ENCODE measurements at places on chromosomes 3 and 15.
A peak's percentile ranks its signal among the peaks of the same experiment; 100 is the strongest.

DNA sequence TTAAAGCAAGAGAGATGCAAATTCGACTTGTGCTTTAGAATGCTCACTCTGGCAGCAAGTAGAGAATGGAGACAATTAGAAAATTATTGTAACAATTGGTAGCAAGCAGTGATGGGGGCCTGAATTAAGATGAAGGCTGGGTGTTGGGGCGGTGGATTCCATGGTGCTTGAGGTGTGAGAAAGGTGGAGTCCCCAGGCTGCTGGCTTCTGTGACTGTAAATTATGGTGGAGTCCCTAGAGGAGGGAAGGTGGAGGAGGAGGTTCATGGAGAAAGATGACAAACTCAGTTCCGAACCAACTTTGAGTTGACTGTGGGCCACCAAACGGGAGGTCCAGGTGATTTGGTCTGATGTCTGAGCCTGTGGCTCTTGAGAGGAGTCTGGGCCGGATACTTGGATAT is 10.7 kb upstream of the SMAD3 start:
- no peak for DNase-seq

DNA sequence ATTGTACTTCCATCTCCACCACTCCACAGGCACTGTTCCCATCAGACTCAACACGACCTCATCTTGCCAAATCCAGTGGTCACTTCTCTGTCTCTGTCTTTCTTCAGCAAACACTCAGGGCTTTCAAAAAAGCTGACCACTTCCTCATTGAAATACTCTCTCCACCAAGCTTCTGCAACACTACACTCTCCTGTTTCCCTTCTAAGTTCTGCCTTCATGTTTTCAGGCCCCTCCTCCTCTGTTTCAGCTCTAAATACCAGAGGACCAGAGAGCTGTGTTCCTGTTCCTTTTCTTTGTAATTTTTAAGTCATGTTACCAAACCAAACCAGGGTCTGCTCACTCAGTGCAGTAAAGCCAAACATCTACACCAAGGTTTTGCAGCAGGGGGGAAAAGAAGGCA is 33.8 kb upstream of the ACP3 start:
- DNase-seq: peak; percentile 5

DNA sequence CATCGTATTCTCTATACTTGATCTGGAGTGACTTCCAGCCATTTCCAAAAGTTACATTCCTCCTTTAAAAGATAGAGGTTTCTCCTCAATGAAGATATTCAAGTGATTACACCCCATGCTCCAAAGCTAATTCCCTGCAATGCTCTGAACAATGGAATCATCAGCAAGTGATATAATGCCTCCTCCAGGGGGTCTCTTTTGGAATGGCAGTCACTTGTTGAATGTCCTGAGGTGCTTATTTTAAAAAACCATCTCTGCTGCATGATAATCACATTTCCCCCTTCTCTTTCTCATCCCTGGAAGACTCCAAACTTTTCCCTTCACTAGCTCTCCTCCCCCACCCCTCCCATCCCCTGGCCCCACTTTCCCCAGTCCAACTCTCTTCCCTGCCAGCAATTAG is 2.6 kb downstream of the LHFPL4 start:
- DNase-seq: no peak

DNA sequence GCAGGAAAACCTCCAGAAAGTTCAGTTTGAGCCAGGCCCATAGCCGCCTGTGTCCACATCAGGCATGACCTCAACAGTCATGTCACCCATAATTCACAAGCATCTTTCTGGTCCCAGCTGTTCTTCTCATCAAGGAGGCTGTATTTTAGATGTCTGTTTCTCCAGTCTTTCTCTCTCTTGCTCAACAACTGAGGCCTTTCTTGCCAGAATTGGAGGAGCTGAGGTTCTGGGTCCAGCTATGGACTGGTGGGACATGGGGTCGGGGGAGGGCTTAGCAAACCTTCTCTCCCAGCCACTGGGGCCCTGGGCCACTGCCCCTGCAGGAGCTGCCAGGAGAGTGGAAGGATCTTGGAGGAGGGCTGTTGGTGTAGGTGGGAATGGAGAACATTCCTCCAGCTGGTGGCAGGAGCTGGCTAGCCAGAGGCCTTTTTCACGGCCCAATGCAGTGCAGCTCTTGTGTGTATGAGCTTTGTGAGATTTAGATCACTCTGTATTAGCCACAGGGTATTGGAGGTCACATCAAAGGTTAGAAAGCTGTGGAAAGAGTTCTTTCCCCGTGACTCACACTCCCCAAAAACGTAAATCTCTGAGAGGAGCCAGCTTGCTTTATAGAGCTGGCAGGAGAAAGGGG is 23.5 kb downstream of the MAGEF1 start:
- DNase-seq: peak; percentile 84

GRCh38 chr3:65975032-65975431 is 63.7 kb downstream of the MAGI1 start:
- DNase-seq: peak; percentile 35

GRCh38 chr3:137845194-137845593 is 81.1 kb downstream of the SOX14 start:
- DNase-seq: no peak

DNA sequence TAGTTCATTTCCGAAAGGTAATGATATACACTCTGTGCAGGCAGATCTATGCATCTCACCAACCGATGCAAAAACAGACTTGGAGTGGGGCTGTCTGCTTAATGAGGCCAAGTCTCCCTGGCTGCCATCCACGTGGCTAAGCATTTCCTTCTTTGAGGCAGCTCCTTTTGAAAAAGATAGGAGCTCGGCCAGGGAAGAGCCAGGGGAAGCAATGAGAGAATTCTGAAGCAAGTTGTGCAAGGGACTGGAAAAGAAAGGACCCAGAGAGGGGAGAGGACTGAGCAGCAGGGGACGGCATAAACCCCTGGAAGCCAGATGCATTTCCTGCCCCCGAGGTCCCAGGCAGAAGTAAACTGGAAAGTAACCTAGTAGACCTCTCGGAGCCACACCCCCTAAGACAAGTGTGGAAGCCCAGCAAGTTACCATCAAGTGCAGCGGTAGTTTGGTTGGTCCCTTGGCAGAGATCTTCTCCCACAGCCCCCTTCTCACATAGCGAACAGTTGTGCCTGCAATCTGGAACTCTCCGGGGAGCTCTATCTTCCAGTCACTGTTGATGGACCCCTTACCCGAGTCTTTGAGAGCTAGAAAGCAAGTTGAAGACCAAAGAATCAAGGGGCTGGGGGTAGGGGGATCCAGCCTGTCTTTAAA is 288.2 kb downstream of the ADAMTS17 start:
- DNase-seq: no peak

DNA sequence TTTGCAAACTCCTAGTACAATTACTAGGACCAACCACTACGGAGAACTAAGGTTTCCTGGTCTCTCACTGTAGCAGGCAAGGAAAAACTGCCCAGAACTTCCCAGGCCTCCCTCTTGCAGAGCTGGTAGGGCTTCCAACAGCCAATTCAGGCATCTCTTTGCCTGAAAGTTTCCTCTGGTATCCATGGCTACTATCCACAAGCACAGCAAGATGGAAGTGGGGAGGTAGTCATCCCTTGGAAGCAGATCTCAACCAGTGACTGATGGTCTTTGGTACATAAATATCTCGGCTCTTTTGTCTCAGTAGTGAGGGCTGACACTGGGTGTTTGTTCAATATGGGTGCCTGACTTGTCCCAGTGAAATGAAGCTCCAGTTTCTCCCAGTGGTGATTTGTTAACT is 201.3 kb upstream of the MRPL3 start:
- no peak for DNase-seq

DNA sequence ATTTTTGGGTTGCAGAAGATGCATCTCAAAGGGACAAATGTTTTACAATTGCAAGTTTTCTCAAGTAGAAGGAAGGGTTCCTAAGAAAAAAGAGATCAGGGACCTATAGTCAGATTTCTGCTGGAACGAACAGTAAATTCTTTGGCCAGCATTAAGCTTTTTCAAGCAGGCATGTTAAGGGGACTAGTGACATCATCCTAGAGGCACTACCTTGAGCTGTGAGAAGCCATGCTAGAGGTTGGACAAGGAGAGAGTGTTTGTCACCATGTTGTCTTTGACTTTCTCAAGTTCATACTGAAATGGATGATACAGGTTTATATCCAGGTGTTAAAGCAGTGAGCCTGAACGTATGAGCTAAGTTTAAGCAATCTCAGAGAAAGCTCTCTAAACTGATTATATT is 85.2 kb upstream of the WDR72 start:
- no peak for DNase-seq

GRCh38 chr3:5305684-5305989 is 118.1 kb downstream of the EDEM1 start:
- DNase-seq: no peak

DNA sequence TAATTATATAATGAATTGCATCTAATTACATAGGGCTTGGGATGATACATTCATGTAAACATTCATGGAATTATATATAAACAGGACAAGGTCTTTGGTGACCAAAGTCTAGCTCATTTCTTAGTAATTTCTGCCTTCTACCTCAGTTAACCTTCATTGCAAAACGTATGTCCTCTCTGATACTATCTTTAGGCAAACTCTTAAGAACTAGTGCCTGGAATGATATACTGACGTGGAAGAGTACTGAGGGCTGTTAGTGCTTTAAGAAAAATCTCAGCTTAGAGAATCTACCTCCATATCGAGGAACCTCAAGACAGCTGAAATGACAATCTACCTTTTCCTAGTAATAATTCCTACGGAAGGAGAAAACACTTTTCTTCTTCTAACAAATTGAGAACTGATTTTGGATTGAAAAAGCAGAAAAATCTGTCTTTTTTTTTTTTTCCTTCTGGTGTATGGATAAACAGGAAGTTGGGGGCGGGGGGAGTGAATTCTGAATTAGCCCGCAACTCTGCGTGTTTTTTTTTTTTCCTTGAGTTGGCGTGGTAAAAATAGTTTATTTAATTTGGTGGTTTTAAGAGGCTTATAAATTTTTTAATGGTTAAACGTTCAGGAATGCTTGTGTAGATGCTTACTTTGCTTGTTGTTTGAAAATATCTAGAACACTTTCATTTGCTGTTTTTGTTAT is 43.2 kb downstream of the RARB start:
- peak; percentile 61 for DNase-seq

DNA sequence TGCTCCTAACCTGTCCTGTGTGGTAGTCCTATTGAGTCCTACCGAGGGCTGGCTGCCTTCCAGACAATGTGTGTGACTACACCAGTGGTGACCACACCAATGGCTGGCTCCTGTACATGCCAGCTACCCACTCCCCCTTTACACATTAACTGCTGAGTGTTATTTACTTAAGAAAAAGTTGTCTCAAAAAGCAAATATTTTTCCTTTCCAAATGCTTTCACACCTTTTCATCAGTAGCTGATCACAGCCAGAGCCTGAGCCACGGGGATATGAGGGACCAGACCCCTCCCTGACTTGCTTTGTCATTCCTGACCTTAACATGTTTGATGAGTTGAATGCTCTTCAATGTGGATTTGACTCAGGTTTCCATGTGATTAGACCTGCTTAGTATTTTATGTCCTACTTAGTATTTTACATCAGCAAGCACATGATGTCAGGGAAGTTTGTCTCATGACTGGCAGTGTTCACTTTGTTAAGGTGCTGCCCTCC is 29.6 kb upstream of the GREM1 start:
- DNase-seq: no peak

DNA sequence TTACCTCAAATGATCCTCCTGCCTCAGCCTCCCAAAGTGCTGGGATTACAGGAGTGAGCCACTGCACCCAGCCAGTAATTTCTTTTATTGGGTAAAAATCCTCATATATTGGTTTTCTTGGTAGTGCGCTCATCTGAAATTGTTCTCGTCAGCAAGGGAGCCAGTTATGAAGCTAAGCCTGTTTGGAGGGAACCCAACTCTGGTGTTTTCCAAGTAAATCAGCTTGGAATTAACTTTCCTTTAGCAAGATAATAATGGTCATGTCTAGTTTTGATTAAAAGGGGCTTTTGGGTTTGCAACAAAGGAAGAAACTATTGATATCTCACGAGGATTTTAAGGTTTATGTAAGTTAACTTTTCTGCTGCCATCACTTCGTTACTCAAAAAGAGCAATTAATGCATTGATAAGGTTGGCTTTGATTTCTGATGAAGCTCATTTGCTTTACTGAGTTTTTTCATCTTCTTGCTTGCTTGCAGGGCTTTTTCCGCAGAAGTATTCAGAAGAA is 72.7 kb downstream of the RARB start:
- DNase-seq: no peak

DNA sequence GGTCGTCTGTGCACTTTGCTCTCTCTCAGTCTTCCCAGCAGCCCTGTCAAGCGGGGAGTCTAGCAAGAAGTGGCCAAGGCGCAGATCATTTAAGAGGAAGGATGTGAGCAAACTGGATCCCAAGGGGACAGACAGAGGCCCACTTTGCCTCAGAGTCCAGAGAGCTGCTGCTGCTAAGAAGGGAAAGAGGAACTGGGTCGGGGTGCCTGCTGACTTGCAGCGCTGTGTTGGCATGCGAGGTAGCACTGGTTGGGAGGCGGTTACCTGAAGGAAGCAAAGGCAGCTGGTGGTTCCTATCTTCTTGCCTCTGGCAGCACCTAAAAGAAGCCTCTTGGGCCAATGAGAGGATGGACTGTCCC is 28.1 kb downstream of the SMAD3 start:
- no peak for DNase-seq

DNA sequence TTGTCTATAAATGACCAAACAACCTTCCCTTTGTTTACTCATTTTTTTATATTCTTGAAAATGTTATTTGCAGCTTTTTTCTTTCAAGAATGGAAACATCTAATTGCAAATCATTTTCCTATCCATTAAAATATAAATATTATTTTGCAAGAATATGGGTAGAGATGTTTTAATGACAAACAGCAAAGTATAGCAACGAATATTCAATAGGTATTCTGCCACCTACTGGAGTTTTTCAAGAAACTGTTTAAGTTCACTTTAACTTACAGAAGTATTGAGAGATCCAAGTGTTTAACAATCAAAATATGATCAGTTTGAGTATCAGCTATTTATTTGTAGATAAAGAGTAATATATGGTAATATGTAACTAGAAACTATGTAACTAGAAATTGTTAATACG is 6.9 kb upstream of the EOGT start:
- peak; percentile 29 for DNase-seq

GRCh38 chr15:56249092-56249491 is 5.4 kb upstream of the RFX7 start:
- peak; percentile 58 for DNase-seq

GRCh38 chr3:189772584-189772983 is 141.4 kb downstream of the TP63 start:
- DNase-seq: peak; percentile 7

GRCh38 chr3:156388497-156389448 is 166.1 kb downstream of the SSR3 start:
- DNase-seq: peak; percentile 86

- DNase-seq: no peak
Observed at GRCh38 chr15:31228011-31228484, 98.6 kb upstream of the KLF13 start.

GRCh38 chr3:194312743-194313281 is 38.3 kb downstream of the CPN2 start:
- peak; percentile 45 for DNase-seq
